ENCODE measurements at places on chromosomes 4 and X.
A peak's percentile ranks its signal among the peaks of the same experiment; 100 is the strongest.

DNA sequence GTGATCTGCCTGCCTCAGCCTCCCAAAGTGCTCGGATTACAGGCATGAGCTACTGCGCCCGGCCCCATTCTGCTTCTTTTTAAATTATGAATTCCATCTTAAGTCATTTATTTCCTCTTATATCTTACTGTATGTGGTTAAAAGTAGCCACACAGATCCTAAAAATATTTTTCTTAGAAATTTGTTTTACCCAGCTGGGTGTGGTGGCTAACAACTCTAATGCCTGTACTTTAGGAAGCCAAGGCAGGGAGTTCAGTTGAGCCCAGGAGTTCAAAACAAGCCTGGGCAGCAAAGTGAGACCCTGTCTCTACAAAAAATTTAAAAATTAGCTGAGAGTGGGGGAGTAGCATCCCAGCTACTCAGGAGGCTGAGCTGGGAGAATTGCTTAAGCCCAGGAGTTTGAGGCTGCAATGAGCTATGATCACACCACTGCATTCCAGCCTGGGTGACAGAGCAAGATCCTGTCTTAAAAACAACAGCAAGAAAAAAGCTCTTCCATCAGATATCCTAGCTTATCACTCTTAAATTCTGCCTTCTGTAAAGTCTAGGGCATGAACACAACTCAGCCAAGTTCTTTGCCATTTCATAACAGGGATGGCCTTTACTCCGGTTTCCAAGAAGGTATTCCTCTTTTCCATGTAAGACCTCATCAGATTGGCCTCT lies 15.1 kb upstream of the AFF1 start:
- DNase-seq: no peak

DNA sequence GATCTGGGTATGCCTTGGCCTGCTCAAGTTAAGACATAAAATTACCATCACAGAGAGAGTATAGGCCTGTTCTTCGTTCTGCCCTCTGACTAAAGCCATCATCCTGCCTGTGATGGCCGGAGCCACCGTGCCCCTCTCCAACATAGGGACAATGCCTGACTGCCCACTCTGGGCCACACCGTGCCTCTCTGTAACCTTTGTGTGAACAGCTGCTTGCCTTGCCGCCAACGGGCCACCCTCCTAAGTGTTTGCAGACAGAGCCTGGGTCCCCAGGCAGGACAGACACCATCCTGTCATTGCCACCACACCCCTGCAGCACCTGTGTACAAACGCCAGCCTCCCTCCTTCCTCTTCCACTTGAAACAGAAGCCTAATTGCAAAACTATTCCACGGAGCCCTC lies 298.7 kb upstream of the TENM3 start:
- DNase-seq: no peak

GRCh38 chr4:182567119-182567518 lies 323.9 kb downstream of the TENM3 start:
- no peak for DNase-seq

- DNase-seq: no peak
Observed at GRCh38 chrX:153416781-153417450, 5.6 kb downstream of the ZFP92 start.

- no peak for DNase-seq
Observed at GRCh38 chr4:81164126-81164525, 50.9 kb downstream of the PRKG2 start.

GRCh38 chr4:85154591-85154990 lies 188.1 kb upstream of the WDFY3 start:
- DNase-seq: no peak

- DNase-seq: no peak
Observed at GRCh38 chr4:88865046-88865445, 167.4 kb upstream of the NAP1L5 start.

DNA sequence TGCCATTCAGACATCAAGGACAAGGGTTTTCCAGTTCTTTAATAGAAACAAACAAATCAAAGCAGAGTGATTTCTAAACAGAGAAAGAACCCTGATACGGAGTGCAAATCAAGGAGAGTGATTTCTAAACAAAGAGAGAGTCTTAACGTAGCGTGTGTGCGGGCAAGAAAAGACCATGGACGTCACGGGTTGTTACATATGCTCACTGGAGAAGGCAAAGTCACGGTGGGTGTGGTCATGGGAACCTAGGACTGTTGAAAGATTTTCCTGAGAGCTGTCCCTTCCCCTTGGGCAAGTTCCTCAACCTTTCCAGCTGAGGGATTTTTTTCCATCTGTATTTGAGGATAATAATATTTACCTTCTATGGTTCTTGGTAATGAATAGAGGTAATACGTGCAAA lies 95.0 kb upstream of the SLC34A2 start:
- no peak for DNase-seq

DNA sequence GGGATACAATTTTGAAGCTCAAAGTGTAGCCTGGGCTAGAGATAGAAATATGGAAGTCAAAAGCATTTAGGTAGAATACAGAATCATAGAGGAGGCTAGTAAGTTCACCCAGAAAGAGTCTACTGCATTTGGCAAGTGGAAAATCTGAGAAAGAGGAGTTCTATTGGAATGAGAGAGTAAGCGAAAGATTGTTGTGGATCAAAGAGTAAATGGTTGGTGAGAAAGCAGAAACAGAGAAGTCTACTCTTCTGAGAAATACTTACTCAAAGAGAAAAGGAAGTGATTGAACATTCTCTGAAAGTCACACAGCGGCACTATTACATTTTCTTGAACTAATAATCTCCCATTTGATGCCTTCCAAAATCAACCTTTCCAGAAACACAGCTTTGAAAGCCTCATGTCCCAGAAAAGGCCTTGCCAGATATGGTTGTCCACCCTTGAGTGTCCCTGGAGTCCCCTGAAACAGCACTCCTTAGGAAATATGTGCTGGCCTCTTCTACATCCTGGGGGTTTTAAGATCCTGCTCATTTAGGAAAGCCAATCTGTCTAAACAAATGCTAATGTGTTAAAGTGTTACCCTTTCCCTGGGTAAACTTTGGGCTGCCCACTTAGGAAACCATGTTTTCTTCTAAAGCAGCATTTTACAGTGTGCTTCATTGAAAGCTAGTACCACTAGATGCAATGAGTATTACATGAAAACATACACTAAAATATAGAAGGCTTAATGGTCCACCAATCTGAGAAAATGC lies 132.6 kb downstream of the INPP4B start:
- DNase-seq: no peak

- DNase-seq: no peak
Observed at GRCh38 chr4:186782302-186782701, 58.6 kb upstream of the FAT1 start.

- DNase-seq: no peak
Observed at GRCh38 chr4:97081951-97082350, 1061.3 kb downstream of the STPG2 start.

DNA sequence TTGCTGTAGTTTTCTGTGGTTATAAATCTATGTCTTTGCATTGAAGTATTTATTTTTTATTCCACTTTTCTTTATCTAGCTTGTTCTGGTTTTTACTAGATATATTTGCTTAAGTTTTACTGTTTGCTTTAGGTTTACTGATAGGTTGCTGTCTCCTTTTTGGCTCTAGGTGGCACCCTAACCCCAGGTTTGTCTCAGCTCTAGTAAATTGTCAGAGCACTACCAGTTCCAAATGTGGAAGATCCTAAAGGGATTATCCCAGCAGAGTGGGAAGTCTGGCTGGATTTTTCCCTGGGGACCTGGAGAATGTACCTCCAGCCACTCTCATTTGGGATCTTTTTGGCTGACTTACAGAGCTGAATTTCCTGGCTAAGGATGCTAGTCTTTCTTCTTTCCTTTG lies 106.1 kb downstream of the PBDC1 start:
- DNase-seq: peak; percentile 27

GRCh38 chr4:74990276-74990875 lies 57.5 kb downstream of the PARM1 start:
- DNase-seq: no peak

GRCh38 chr4:123809864-123810263 lies 413.3 kb downstream of the SPRY1 start:
- no peak for DNase-seq

DNA sequence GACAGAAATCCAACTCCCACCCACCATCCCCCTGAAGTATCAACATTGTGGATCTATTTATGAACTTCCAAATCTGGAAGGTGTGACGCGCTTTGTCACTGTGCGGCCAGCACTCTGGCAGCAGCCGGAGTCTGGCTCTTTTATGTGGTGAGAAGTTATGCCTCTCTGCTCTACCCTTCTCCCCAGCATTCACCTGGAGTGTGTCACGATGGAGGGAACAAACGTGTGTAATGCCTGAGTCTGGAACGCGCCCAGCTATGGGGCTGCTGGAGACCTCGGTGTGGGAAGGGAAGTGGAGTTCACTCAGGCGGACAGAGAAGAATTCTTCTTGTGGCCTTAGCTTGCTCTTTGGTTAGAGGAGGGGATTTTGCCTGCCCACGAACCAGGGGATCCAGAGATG lies 222.1 kb upstream of the RPL34 start:
- no peak for DNase-seq

DNA sequence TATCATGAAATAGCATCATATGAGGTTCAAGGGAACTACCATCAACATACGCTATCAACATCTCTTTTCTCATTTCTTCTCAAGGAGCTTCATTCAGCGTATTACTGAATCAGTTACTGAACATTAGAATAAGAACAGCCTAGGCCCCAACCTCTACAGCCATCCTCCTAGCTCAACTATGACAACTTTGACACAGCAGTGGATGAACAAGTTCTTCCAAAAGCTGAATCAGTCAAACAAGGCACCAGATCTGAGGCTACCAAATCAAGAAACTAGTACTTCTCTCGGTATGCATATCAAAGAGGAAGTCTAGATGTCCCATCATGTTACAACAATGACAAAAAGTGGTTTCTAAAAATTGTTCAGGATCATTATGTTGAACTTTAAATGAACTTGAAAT lies 57.4 kb downstream of the GATB start:
- no peak for DNase-seq

DNA sequence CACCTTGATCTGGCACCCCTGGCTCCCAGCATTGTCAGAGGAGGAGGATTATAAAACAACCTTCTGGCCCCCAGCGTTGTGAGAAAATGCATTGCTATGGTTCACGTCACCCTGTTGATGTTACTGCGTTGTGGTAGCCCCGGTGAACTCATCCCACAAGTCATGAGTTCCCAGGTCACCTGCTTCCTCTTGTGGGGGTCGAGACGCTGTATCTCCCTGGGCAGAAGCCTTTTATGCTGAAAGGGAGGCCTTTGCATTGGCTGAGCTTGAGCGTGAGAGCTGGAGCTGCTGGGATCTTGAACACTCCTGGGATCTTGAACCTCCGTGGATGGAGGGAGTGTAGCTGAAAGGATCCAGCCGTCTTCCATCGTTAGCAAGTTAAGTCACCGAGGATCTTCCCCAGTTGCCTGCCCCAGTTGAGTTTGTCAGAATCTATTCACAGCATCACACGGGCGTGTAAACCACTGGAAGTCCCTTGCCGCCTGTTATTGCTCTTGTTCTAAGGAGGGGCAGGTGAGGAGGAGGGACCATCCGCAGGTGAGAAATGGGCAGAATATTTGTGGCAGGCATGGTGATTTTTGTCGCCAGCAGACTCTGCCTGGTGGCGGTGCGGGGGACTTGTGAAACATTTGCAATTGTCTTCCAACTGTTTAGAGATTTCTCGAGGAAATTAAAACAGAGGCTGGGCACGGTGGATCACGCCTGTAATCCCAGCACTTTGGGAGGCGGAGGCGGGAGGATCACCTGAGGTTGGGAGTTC lies 299.9 kb downstream of the ASMT start:
- DNase-seq: no peak

- no peak for DNase-seq
Observed at GRCh38 chr4:173025131-173025530, 143.5 kb upstream of the GALNT7 start.

- peak; percentile 78 for DNase-seq
Observed at GRCh38 chr4:184514121-184514988, 40.0 kb upstream of the IRF2 start.

- no peak for DNase-seq
Observed at GRCh38 chrX:45614853-45615252, 414.2 kb upstream of the DIPK2B start.

- DNase-seq: no peak
Observed at GRCh38 chrX:1403228-1403627, 11.3 kb upstream of the SLC25A6 start.

DNA sequence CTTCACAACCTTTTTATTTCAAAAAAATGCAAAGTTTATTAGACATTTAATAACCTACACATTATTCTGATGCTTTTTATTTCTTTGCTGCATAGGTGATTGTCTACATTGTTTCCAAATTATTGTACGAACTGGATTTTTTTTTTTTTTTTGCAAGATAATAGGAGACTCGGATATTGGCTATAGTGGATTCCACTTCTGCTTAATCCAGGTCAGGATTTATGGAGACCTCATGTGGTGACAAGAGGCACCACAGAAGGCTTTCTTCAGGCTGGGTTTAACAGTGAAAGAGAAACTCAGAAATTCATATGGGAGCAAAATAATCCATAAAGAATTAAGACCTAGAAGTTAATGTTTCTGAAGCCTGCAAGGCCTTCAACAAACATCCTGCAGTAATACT lies 2.4 kb upstream of the SLIT2 start:
- DNase-seq: no peak

DNA sequence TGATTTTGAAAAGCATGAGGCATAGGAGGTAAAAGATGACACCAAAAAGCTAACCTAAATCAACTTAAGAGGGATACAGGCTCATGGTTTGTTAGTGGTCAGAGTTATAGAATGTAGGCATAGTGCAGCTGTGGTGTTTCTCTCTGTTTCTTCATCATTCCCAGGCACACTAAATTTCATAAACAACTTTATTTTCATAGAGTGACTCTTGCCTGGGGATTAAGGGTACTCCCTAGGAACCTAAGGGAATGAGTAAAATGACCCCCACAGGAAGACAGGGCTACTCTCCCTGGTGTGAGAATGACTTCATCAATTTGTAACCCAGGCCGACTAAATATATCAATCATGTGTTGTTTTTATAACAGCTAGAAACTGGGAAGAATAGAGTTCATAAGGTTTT lies 11.1 kb downstream of the FABP2 start:
- DNase-seq: no peak

DNA sequence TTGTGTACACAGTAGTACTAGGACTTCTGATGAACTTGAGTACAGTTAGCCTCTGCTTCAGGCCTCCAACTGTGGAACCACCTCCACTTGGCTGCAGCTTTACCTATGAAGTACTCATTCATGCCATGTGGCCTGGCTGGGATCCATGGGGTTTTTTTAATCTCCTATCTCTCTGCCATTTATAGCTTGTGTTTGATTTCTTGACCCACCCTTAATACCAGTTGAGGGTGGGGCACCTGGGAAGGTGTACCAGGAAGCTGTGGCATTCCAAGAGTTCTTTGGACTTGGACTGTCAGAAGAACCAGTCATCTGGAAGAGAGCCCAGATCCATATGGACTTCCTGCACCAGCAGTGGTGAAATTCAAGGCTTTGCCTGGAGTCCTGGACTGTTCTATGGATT lies 230.1 kb downstream of the SHROOM3 start:
- no peak for DNase-seq

DNA sequence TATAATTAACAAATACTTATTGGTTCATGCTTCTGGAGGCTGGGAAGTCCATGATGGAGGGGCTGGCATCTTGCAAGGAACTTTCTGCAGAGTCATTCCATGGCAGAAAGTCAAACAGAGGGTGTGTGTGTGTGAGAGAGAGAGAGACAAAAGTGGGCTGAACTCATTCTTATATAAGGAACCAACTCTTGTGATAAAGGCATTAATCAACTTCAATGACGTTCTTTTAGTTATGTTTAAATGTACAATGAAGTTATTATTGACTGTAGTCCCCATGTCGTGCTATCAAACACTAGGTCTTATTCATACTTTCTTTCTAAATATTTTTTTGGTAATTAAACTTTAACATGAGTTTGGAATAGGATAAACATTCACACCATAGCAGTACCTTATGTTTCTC lies 1408.8 kb downstream of the STIM2 start:
- DNase-seq: no peak
